ENCODE measurements at places on chromosomes 16 and 17.
A peak's percentile ranks its signal among the peaks of the same experiment; 100 is the strongest.

GRCh38 chr17:66941773-66942450 is 22.6 kb upstream of the CACNG4 start:
- ATAC-seq, result no peak

DNA sequence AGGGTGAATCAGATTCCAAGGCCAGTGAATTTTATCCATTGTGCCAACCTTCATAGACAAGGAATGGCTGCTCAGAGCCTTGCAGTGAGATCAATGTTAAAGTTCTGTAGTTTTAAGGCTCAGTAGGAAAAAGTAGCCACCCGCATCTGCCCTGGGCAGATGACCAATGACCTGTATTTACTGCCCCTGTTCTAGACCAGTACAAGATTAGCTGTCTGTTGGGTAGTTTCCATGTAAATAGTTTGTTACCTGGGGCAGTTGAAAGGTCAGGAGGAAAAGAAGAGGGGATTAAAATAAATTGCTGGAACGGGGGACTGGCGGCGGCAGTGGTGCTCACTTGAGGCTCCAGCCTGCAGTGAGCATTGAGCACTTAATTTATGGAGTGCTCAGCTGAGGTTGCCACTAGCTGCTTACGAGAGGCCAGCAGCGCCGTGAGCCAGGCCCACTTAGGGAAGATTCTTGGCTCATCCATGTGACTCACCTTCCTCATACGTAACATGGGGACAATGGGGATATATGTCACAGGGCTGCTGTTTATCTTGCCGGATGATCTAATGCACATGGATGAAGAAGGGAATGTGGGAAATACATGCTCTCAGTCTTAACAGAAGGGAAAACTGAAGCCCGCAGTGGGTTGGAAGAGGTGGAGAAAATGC is 10.7 kb upstream of the NOS2 start:
- ATAC-seq, result no peak

- ATAC-seq, result no peak
Observed at GRCh38 chr17:37769050-37769449, 24.2 kb upstream of the HNF1B start.

- no peak for ATAC-seq
Observed at GRCh38 chr16:8622315-8622656, 788 bp downstream of the METTL22 start.

DNA sequence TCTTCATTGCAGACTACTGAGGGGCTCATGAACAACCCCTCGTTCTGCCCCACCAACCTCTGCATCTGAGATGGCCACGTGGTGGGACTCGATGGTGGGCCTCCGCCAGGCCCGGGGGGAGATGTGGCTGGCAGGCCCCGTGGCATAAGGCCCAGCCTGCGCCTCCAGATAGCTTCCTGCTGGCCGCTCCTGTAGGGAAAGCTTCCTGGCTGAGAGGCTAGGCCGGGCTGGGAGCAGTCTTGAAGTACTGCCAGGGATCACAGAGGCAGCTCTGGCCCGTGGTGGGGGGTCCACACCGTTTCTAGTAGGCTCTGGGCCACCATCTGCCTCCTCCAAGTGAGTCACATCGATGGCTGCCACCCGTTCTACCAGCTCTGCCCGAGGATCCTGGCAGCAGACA is 7.6 kb downstream of the CAMKK1 start:
- ATAC-seq, result no peak

DNA sequence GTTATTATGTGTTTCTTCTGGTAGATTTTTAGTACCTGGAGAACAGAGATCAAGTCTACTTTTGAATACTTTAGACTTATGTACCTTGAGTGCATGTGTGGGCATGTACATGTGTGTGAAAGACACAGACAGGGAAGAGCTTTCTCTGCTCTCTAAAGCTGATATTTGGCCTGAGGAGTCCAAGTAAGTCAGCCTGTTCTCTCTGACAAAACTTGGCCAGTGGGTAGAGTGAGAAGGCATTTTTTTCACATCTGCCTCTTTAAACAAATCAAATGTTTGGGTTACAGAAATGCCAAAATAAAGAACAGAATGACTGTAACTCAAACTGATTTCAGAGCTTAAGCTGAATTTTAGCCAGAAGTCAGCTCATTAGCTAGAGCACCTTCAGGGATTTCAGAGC is 309.7 kb upstream of the DYNLRB2 start:
- no peak for ATAC-seq

- no peak for ATAC-seq
Observed at GRCh38 chr16:48997081-48997615, 284.5 kb downstream of the CBLN1 start.

DNA sequence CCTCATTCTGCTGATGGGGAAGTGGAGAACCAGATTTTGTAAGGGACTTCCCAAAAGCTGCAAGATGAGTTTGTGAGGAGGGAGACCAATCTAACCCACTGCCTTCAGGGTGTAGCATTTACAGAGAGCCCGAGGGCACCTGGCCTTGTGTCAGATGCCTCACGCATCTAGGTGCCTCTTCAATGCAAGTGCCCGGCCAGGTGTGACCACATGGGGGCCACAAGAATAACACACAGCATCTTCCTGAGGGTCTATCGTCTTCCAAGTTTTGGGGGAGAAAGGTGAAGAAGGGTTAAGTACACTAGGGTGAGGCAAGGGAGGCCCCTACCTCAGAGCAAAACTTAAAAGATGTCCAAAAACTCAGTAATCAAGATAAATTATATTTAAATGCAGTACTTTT is 401.7 kb upstream of the CDH5 start:
- no peak for ATAC-seq

DNA sequence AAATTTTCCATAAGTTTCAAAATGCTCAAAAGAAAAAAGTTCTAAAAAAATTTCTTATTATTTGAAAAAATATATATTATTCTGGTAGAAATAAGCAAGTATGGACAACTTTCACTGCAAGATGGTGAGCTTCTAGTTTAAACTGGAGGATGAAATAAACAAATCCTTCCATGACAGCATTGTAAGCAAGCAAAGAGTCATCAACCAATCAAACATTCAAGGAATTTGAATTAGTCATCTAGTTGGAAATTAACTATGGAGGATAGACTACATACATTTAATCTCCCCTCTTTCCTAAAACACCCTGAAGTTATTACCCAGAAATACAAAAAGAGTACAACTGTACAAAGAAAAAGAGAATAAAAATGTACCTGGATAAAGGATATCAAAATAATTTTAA is 51.0 kb upstream of the IRX5 start:
- no peak for ATAC-seq

- ATAC-seq, result peak; percentile 65
Observed at GRCh38 chr17:2157081-2157480, 102.2 kb downstream of the HIC1 start.

- no peak for ATAC-seq
Observed at GRCh38 chr16:56662357-56663354, 4.9 kb downstream of the MT1F start.

All from gastroesophageal sphincter (tissue), 4 donors.